ENCODE measurements at places on chromosomes 3 and 15.

GRCh38 chr3:152496286-152496685, 227.6 kb downstream of the MBNL1 start:
- no peak for DNase-seq

- peak; percentile 36 for DNase-seq
These were observed 168.7 kb downstream of the POTEB3 start for GRCh38 chr15:21271566-21271965.

- no peak for DNase-seq
These were observed 423.8 kb upstream of the CFAP20DC start for GRCh38 chr3:59473636-59474035.

DNA sequence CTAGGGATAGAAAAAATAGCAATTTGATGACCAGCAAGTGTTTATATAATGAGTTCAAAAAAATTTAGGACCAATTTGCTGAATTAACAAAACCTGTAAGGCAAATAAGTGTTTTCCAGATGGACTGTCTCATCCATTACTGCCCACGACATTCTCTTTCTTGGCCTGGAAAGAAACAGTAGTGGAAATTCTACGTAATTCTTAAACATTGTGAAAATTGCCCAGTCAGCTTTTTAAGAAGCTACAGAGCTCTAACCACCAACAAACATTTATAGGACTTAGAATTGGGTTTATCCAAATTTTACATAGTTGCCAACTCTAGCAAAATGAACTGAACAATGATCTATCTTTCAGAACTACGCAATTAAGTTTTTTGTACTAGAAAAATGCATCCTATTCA, 227.7 kb upstream of the PEX5L start:
- no peak for DNase-seq

DNA sequence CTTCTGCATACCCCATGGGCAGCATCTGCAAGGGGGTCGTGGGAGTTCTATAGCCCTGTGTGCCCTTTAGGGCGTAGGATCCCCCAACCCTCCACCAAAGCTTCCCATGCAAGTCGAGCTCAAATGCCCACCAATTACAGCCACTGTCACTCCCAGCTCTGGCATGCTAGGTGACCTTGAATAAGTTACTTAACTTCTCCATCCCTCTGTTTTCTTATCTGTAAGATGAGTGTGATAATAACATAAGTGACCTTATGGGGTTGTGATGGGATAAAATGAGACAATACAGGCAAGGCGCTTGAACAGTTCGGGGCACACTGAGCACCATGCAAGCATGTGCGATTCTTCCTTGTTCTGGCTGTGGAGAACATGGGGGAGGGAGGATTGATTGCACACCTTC, 74.8 kb upstream of the POMGNT2 start:
- DNase-seq = no peak

DNA sequence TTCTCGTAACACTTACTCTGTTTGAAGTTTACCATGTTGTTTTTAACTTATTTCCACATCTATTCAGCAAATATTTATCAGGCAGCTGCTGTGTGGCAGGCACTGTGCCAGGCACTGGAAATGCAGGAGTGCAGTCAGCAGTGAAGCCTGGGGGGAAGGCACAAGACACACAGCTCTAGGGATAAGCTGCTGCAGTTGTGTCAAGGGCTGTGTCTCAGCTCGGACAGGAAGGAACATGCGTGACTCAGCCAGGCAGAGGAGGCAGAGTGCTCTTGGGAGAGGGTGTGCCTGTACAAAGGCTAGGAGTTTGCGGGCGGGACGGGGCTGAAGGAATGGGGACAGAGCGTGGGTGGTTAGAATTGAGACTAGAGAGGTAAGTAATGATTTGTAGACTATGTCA, 24.7 kb downstream of the LYSMD4 start:
- peak; percentile 68 for DNase-seq

DNA sequence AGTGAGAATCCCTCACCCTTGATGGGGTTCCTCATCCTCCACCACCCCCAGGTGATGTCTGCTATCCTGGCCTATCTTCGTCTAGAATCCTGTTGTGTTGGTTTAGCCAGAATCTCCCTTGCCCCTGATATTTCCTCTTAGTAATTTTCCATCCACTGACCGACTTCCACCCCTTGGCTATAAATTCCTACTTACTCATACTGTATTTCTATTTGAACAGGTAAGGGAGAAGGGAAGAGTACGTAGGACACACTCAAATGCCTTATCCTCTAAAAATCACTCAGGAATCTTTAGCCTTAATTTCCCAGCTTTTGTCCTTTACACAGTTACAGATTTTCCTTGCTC, 678 bp upstream of the TFG start:
- no peak for DNase-seq

- no peak for DNase-seq
These were observed 601.0 kb upstream of the EPHA6 start for GRCh38 chr3:96213393-96213792.
